ENCODE measurements at places on chromosomes 6 and 20.

- DNase-seq = no peak
Measured at GRCh38 chr6:74087899-74088298, 391.9 kb downstream of the CD109 start.

GRCh38 chr6:117481926-117482239 is 591 bp upstream of the DCBLD1 start:
- DNase-seq = no peak

- no peak for DNase-seq
Measured at GRCh38 chr20:17885544-17885943, 83.0 kb downstream of the SNX5 start.

DNA sequence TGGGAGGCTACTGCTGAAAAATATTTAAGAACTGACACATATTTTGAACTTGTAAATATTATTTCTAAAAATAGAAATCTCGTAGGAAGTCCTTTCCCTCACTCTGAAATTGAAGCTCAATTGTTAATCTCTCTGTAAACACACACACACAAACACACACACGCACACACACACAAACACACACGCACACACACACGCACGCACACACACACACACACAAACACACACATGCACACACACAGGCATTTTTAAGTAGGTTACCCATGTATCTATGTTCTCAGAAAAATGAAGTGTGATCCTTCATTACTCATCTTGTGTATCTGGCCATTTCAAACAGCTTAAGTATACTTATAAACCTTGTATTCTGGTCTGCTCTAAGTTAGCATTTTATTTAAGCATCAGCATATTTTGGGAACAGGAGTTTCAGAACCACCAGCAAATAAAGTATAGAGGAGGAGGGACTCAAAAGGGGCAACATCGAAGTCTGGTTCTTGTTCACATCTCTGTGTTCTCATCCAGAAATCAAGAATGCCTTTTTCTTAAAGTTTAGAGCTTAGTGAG is 11.6 kb downstream of the CCN6 start:
- no peak for DNase-seq

GRCh38 chr6:16408766-16409165 is 170.4 kb downstream of the GMPR start:
- DNase-seq = no peak

DNA sequence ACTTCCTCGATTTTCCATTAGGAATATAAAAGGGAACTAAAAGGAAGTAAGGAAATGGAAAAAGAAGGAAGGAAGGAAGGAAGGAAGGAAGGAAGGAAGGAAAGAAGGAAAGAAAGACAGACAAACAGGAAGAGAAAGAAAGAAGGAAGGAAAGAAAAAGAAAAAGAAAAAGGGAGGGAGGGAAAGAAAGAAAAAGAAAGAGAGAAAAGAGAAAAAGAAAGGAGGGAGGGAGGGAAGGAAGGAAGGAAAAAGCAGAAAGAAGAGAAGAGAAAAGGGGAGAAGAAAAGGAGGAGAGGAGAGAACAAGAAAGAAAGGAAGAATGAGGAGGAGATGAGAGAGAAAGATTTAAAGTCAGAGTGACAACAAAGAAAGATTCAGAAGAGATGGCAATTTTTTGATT is 724.5 kb downstream of the GRIK2 start:
- DNase-seq = no peak

DNA sequence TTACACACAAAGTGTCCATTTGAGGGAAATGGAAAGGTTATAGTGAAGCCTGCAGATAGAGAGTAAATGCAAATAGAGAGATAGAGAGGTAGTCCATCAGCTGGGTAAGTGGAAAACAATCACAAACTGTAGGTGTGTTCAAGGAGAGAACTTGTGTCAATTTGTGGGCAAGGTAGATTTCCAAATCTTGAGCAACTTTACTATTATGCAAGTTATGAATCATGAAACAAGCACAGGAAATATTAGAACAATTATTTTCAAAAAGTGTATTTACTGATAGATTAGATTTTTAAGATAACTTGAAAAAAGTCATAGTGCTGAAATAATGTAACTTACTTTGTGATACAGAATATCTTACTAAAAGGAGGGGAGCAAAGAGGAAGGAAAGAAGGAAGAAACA is 792.9 kb downstream of the EYS start:
- no peak for DNase-seq

DNA sequence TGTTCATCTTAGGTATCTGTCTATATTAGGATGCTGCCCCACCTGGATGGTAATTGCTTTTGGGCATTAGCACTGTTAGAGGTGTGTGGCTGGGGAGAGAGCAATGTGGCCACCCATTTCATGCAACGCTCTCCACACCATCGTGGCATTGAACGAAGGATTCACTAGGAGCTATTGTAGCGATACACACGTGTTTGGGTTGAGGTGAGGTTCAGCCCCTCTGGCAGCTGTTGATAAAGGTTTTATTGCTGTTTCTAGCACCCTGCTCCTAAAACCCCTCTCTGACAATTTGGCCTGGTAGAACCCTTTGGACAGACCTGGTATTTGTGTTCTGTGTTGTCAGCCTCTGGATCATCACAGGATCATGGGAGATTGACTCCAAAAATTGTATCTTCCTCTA is 280.9 kb downstream of the PRL start:
- no peak for DNase-seq

DNA sequence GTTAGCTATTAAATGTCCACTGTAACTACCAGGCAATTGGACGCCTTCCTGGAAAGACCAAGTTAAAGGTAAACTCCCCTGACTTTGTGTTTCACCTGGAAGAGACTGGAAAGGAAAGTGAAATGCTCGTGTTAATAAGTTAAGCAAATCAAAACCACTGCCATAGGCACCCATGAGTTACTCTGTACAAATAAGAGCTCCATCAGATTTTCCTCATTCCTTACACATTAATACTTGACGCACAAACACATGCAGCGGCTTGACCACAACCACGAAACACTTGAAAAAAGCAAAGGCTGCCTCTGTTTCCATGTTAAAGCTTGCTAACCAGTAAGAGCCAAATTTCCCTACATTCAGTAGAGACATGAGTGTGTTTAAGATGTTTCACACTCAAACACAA is 19.8 kb downstream of the GCM1 start:
- DNase-seq = no peak

- no peak for DNase-seq
Measured at GRCh38 chr6:170130201-170130621, 160.7 kb downstream of the DLL1 start.

GRCh38 chr6:7159790-7160525 is 52.2 kb downstream of the RREB1 start:
- no peak for DNase-seq

- no peak for DNase-seq
Measured at GRCh38 chr20:59925899-59926298, 7.5 kb downstream of the SYCP2 start.

DNA sequence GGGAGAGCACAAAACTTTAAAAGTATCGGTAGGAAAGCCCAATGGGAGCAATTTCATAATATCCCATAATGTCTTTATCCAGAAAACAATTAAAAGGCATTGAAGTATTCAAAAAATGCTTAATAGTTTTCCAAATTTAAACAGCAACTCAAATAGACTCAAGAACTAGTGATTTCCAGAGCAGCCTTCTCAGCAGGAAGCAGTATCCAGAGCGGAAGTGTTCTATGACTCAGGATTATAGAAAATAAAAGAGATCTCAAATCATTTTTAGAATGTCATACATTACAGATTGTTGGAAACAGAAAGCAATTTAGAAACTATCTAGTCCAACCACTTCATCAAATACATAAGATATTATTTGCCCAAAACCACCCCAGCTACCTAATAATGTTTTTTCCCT is 79.3 kb downstream of the COL12A1 start:
- DNase-seq = no peak

DNA sequence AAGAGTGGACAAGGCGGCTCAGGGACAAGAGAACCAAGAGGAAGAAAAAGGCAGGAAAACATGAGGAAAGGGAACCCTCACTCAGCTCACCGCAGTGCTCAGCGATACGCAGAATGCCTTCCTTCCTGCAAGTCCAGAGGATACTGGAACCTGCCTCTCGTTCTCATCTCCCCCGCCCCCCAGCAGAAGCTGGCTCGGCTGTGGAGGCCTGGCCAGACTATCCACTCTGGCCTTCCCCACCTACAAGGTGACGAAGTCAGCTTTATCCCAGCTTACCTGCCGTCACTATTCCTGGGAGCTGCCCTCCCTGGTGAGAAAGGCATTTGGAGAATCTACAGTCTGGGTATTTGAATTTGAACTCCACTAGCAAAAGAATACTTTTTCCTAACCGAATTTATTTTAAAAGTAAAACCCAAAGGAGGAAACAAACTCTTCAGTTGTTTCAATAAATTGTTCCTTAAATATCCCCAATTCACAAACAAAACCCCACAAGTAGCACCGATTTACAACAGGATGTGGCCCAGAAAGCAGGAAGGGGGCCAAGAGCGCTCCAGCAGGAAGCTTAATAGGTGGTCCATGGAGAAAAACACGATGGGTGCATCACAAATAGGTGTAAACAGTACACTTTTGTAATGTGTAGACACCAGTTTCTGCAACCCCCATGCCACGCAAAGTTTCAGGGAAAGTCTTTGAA is 2.1 kb upstream of the DIDO1 start:
- DNase-seq = no peak

- no peak for DNase-seq
Measured at GRCh38 chr6:128303870-128304269, 216.5 kb downstream of the PTPRK start.

DNA sequence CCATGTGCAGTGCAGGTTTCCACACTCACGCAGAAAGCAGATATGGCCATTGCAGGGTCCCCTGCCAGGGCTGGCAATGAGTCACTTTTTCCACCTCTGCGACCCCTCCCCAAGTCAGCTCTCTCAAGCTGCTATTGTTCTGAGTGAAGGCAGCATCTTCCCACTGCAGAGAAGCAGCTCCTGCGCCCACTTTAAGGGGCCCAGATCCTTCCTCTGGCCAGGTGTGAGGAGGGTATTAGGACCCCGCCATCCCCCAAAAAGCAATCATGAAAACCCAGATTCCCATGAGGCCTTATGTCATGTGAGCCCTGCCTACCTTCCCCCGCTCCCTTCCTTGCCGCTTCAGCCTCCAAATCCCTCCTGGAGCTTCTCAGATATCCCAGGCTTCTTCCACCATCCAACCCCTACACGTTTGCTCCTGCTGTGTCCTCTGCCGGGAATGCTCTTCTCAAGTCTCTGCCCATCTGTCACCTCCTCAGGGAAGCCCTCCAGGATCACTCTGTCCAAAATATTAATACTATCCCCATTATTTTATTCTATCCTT is 220.3 kb downstream of the NFATC2 start:
- no peak for DNase-seq

DNA sequence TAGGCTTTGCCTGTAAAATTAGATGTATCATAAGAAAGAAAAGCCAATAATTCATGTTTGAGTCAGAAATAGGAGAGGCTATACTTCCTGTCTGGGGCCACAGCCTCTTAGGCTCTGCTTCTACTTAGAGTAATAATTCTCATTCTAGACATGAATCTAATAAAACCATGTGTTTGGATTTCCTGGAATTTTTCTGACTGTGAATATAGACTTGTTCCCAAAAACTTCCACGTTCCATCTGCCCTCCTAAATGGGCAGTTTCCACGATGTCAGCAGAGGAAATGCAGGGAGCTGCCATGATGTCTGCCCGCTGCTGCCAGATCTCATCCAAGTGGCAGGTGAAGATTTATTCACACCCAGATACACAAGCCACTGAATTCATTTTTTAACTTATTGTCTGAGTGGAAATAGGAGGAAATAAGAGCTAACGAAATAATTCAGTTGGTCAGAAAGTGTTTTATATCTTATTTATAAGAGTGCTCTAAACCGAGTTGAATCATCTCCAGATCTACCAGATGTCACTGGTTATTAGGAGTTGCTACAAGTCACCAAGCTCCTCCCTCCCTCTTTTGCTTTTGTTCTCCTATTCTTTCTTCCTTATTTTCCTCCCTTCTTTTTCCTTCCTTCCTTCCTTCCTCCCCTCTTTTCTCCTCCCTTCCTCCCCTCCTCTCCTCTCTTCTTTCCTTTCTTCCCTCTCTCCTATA is 69.3 kb downstream of the ALDH8A1 start:
- no peak for DNase-seq

GRCh38 chr6:162387718-162388382 is 339.7 kb downstream of the PRKN start:
- DNase-seq = no peak

GRCh38 chr6:45864651-45865050 is 151.0 kb downstream of the CLIC5 start:
- no peak for DNase-seq

DNA sequence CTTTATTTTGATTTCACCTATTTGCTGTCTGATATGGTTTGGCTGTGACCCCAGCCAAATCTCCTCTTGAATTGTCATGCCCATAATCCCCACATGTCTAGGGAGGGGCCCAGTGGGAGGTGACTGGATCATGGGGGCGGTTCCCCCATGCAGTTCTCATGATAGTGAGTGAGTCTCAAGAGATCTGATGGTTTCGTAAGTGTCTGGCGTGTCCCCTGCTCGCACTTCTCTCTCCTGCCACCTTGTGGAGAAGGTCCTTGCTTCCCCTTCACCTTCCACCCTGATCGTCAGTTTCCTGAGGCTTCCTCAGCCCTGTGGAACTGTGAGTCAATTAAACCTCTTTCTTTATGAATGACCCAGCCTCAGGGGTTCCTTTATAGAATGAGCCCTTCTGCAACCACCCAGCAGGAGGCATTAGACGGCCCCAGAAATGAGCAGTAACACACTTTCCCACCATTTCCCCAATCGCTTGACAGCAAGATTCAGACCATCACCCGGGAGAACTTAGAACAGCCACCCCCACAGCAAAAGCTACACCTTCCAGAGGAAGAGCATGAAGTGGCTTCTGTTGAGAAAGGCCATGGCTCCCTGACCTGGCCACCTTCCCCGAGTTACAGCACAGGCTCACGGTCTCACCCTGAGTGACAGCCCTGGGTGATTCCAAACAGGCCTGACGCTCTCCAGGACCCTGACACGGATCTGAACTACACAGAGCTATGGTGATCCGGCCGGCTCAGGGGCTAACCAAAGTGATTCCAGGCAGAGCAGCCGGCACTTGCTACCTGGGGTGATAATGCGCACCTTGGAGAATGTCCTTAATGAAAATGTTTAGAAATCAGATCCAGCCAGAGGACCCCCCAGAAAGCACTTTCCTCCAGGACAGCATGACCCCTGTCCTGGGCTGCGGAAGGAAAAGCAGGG is 131.2 kb upstream of the CDH4 start:
- DNase-seq = no peak

- DNase-seq = no peak
Measured at GRCh38 chr20:41142245-41142644, 4.9 kb downstream of the PLCG1 start.

DNA sequence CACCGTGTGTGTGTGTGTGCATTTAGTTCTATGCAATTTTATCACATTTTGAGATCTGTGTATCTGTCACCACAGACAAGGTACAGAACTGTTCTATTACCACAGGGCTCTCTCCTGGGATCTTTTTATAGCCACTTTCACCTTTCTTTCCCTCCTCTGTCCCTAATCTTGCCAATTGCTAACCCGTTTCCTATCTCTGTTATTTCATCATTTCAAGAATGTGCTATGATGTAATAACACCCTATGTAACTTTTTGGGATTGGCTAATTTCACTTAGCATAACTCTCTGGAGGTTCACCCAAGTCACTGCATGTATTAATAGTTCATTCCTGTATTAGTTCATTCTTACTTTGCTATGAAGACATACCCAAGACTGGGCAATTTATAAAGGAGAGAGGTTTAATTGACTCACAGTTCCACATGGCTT is 657.7 kb downstream of the QKI start:
- no peak for DNase-seq

- DNase-seq = no peak
Measured at GRCh38 chr20:45051204-45052060, 49.5 kb downstream of the KCNS1 start.

GRCh38 chr6:158312672-158313397 is 570 bp downstream of the TULP4 start:
- DNase-seq = no peak

All from GM13977 (cell line).